ENCODE measurements at places on chromosomes 1 and 21.
A peak's percentile ranks its signal among the peaks of the same experiment; 100 is the strongest.

- DNase-seq = no peak
Observed at GRCh38 chr1:154982341-154982740, 803 bp upstream of the FLAD1 start.

DNA sequence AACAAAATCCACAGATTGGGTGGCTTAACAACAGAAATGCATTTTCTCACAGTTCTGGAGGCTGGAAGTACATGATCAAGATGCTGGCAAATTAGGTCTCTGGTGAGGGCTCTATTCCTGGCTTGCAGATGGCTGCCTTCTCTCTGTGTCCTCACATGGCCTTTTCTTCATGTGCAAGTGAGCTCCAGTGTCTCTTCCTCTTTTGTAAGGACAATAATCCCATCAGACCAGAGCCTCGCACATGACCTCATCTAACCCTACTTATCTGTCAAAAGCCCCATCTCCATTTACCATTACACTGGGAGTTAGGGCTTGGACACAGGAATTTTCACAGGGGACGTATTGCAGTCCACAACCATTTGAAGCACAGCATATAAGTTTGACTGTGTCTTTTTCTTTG, 181.6 kb downstream of the NEGR1 start:
- DNase-seq = no peak

- no peak for DNase-seq
Observed at GRCh38 chr1:162587347-162587746, 25.8 kb downstream of the UAP1 start.

GRCh38 chr1:220767312-220768125, 19.2 kb upstream of the MTARC1 start:
- DNase-seq = peak; percentile 13

DNA sequence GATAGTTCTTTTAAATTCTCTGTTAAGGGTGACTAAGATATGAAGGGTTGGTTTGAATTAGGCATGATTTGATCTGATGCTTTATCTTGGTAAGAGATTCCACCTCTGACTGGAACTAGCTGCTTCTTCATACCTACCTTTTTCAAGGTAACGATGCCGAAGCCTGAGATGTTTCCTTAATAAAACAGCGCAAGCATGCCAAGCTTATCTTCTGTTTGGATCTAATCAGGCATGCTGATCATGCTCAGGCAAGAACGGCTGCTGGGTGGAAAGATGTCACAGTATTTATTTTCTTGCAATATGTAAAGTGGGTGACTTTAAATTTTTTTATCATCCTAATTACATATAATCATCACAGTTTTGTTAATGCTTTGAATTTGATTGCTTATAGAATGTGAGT, 148.7 kb downstream of the ADGRL2 start:
- no peak for DNase-seq

- no peak for DNase-seq
Observed at GRCh38 chr1:34910425-34910824, 19.0 kb downstream of the DLGAP3 start.

DNA sequence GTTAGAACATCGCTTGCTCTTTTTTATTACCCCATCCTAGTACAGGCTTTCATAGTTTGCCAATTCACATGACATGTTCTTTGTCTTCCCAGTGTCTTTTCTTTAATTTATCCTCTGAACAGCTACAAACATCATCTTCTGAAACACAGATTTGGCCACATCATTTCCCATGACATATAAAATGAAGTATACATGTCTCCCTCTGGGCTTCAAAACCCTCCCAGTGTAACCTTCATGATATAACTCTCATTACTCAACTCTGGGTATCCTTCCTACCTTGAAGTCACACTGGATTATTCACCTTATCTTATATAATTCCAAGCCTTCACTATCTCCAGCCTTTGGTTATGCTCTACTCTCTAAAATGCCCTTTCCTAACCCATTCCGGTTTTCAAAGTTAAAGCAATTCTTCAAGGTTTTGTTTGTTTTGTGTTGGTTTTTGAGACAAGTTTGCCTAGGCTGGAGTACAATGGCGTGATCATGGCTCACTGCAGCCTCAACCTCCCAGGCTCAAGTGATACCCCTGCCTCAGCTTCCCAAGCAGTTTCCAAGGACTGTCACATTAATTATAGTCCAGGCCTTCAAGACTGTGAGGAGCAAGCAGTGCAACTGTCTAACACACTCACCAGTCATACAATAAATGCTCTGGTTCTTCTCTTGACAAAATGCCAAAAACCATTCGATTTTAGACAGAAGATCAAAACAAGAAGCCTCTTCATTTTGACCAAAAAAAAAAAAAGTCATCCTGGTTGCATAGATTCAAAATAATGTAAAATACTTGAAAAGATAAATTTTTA, 5.8 kb downstream of the RGS1 start:
- DNase-seq = no peak

DNA sequence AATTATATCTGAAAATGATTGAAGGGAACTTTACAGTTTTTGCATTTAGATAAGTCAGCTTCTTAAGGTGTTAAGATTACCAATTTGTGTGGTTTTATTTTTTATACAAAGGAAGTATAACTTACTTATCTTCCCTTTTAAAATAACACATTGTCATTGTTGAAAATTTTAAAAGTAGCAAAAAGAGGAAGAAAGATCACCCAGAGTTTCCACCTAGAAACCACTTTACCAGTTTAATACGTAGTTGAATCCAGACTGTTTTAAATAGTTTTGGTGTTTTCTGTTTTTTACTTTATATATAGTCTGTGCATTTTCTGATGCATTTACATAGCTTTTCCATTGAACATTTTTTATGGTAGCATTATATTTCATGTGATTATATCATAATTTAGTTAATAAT, 6.1 kb downstream of the CCDC18 start:
- DNase-seq = no peak

- peak; percentile 87 for DNase-seq
Observed at GRCh38 chr1:23456226-23456625, 27.8 kb downstream of the ASAP3 start.

GRCh38 chr1:15923241-15923640, 52.7 kb downstream of the ZBTB17 start:
- DNase-seq = peak; percentile 45

- DNase-seq = no peak
Observed at GRCh38 chr21:29887313-29888009, 52.3 kb downstream of the GRIK1 start.

GRCh38 chr1:221940631-221941030, 198.7 kb upstream of the DUSP10 start:
- no peak for DNase-seq

DNA sequence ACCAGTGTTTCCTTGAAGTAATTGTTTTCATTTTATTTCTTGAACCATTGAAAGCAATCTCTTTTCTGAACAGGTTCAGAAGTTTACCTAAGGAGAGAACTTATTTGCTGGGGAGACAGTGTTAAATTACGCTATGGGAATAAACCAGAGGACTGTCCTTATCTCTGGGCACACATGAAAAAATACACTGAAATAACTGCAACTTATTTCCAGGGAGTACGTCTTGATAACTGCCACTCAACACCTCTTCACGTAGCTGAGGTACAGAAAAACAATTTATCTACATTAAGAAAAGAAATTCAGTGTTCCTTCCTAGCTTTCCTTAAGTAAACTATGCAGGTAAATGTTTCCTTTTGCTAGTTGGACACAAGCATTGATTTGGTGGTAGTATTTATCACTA, 27.4 kb downstream of the AGL start:
- DNase-seq = no peak

DNA sequence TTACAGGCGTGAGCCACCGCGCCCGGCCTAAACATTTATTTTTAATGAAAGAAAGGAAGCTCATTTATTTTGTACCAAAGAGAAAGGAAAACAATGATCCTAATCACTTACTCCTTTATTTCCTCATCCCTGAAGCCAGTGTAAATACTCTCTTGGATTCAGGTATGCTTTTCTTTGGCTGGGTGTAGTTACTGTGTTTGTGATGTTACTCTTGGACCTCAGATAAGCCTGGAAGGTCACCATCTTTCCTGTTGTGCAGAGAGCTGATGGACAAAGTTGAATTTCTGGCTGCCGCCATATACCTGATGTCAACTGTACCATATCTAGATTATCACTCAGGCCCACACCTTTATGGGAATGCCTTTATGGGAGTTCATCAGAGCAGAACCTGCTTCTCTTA, 35.4 kb upstream of the FOXE3 start:
- no peak for DNase-seq

DNA sequence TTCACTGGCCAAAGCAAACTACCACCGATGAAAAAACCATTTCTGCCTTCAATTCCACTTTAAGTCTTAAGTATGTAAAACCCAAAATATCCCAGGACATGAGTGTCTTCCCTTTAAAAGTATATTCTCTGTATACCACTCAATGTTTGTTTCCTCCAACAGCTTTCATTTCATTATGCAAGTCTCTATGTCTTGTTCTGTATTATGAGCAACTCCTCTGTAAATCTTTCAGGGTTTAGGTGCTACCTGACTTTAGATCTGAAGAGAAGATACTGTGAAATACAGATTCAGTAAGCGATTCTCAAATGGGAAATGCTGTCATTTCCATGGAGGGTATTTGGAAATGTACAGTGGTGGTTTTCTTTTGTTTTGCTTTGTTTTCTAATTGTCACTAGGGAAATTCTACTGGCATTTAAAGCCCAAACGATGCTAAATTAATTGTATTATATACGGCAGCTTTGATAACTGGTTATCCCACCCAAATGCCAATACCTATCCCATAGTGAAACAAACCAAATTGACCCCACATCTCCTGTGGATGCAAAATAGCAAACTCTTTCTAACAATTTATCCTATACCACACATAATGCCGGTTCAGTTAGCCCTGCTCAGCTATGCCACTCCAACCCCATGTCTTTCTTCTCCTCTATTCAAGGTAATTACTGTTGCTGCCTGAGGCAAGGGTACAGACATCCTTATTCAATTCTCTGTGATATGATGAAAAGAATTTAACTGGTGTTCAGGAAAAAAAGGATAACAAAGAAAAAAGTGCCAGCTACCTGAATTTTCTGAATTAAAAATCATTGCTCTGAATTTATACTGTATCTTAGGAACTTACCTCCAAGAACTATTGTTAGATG, 182.8 kb downstream of the EIF4G3 start:
- DNase-seq = no peak

DNA sequence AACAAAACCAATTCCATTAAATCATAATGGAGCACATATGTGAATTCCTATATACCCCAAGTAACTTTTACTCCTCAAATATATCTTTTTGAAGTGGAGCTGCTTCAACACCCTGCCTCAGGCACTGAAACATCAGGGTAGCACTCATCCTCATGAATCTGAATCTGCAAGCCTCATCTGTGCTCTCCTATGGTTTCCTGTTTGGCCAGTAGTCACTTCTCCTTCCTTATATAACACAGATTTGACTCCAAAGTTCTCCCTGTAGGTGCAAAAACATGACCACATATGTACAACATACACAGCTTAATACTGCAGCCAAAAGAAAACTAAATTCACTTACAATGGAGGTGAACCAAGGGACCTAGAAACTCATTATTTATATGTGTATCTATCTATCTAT, 7.2 kb downstream of the TRIT1 start:
- no peak for DNase-seq

DNA sequence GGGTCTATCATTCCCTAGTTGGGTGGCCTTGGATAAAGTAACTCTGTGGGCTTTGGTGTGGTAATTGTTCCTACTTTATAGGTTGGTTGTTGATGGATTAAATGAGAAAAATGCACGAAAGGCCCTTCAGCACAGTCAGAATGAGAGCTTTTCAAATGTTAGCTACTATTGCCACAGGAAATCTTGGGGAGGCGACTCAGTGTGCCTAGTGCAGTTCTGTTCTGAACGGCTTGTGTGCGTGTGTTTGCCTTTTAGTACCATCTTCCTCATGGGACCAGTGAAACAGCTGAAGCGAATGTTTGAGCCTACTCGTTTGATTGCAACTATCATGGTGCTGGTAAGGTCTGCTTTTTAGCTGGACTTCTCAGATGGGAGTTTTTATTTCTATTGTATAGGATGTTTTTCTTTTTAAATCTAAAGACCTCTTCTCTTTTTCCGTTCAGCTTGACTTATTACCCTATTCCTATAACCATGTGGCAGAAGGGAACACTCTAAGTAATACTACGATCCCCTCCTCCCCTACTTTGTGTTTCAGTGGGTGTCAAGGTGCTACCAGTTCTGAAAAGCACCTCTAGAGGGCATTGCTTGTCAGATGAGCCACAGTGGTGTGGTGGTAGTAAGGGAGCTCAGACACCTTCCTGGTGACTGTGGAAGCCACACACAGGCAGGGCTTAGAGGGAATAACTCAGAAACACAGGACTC, 9.2 kb downstream of the SFT2D2 start:
- DNase-seq = peak; percentile 62

DNA sequence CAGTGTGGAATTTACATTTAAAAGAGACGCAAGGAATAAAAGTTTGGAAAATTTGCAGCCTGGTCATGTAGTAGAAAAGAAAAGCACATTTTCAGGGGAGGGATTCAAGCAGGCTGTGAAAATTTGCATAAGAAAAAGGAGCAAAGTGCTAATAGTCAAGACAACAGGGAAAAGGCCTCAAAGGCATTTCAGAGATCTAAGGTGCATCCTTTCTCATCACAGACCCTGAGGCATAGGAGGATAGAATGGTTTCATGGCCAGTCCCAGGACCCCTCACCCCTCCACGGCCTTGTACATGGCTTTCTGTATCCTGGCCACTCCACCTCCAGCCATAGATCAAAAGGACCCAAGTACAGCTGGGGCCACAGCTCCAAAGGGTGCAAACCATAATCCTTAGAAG, 380.5 kb upstream of the BRINP3 start:
- no peak for DNase-seq

GRCh38 chr1:87799451-87799850, 470.8 kb downstream of the LMO4 start:
- DNase-seq = no peak

- no peak for DNase-seq
Observed at GRCh38 chr1:231630558-231631205, 4.1 kb downstream of the DISC1 start.

- DNase-seq = peak; percentile 98
Observed at GRCh38 chr1:227192163-227192562, 126.1 kb downstream of the CDC42BPA start.

DNA sequence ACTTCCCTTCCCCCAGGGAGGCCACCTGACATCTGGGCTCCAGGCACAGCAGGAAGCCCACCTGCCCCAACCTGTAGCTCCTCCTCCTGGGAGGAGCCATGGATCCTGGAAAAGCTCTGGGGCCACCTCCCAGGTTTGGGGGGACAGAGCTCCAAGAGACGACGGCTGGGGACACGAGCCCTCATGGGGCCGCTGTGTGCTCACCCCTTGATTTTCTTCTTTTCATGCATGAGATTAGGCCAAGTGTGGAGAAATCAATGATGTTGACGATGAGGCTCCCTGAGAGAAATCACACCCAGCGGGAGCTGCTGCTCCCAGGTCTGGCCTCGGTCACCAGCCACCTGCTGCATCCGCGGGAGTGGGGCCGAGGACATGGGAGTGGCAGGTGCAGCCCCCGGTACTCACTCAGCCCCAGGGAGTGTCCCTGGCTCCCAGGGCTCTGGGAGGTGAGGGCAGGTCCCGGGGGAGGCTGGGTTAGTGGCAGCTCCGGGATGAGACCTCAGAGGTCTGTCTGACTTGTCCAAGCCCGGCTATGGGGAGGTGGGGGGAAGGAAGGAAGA, 8.7 kb downstream of the TNFRSF14 start:
- no peak for DNase-seq

GRCh38 chr1:117416546-117417125, 49.4 kb downstream of the MAN1A2 start:
- DNase-seq = no peak

GRCh38 chr1:44334968-44335367, 20.1 kb downstream of the ERI3 start:
- no peak for DNase-seq
